Upper lobe of right lung (tissue), 1 donor: ENCODE measurements at places on chromosomes 5 and 9.

GRCh38 chr9:114394523-114395333 is 6.9 kb upstream of the AKNA start:
- peaks cover 45% of the 10 kb centered on the region for H3K4me1 ChIP-seq
- H3K4me3 ChIP-seq: no peak overlapping the region
- no peaks in the 10 kb centered on the region for H3K27me3 ChIP-seq
- H3K27ac ChIP-seq: peak overlapping the region; percentile 39

DNA sequence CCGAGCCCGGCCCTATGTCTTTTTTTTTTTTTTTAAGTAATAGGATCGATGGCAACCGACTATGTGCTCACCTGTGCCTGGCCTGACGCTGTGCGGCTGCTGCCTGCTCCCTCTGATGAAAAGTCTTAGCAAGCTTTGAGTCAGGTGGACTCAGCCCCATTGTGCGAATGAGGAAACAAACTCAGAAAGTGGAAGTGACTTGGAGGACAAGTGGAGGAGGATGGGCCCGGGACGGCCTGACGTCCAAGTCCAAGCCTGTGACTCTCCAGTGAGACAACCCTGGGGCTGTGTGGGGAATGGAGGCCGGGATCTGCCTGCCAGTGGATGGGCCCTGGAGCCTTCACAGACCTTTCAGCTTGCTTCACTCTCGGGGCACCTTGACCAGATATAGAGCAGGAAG is 57.9 kb downstream of the EXD3 start:
- no peaks in the 10 kb centered on the region for H3K4me1 ChIP-seq
- H3K4me3 ChIP-seq: no peak overlapping the region
- H3K36me3 ChIP-seq: no peaks in the 10 kb centered on the region

DNA sequence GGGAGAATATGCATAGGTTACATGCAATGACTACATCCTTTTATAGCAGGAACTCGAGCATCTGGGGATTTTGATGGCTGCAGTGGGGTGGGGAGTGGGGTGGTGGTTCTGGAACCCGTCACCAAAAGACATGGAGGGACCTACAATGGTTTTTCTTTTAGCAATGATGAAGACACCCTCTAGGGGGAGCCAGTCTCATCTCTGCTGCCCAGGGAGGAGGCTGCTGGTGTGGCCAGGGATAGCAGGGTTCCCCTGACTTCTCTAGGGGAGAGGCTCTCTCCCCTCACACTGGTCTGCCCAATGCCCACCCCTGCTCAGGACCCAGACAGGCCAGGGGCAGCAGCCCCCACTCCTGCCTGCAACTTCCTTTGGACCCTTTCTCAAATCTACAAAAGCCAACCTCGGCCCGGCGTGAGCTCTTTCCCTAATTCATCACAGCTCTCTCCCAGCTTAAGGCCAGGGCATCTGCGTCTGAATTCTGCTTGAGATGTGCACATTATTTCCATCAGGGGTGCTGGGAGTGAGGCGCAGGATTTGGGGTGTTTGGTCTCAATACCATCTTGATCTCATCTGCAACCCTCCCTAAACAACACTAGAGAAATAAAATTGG is 73.6 kb upstream of the RETREG1 start:
- H3K27ac ChIP-seq: no peak overlapping the region
- H3K36me3 ChIP-seq: peaks cover 70% of the 10 kb centered on the region
- no peak overlapping the region for H3K4me3 ChIP-seq
- H3K27me3 ChIP-seq: no peaks in the 10 kb centered on the region
- no peak for DNase-seq
- no peaks in the 10 kb centered on the region for H3K4me1 ChIP-seq

DNA sequence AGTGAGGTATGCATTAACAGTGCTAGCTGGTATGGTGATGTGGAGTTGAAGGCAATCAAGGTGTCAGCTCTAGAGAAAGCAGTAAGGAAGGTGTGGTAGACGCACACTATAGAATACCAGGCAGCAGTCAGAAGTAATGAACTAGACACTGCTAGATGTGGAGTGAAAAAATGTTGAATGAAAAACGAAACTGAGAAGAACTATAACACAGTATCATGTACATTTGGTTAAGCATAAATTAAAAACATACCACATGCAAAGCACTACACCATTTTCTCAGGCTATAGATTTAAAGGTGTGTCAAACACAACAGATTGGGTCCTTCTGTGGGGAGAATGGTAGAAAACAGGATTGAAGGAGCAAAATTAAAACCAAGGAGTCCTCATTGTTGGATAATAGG is 15.4 kb downstream of the ZNF622 start:
- H3K4me1 ChIP-seq: peaks cover 4% of the 10 kb centered on the region
- no peak overlapping the region for H3K4me3 ChIP-seq
- H3K27ac ChIP-seq: no peak overlapping the region
- H3K36me3 ChIP-seq: peaks cover 57% of the 10 kb centered on the region
- no peaks in the 10 kb centered on the region for H3K27me3 ChIP-seq
- DNase-seq: no peak

GRCh38 chr9:89723469-89724100 is 118.8 kb downstream of the GADD45G start:
- H3K27me3 ChIP-seq: no peaks in the 10 kb centered on the region
- DNase-seq: no peak
- peaks cover 3% of the 10 kb centered on the region for H3K4me1 ChIP-seq
- H3K4me3 ChIP-seq: no peak overlapping the region

GRCh38 chr9:91758491-91758981 is 191.5 kb downstream of the ROR2 start:
- no peaks in the 10 kb centered on the region for H3K27me3 ChIP-seq
- no peak overlapping the region for H3K27ac ChIP-seq
- H3K36me3 ChIP-seq: no peaks in the 10 kb centered on the region
- no peak for DNase-seq
- no peak overlapping the region for H3K4me3 ChIP-seq

DNA sequence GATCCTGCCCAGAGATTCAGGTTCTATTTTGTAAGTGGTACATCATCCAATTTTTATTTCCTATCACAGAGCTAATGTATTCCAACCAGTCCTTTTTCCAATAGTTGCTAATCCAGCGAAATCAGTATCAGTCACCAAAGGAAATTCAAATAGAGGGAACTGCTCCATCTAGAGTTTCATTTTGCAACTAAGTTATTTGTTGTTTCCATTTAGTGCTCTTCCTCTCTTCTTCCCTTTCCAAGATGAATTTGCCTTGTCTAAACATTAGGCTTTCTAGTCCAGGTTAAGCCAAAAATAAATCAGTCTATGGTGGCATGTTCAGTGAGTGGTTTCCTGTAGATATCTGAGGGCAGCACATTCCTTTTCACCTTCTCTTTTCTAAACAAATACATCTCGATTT is 79.8 kb upstream of the SPATA31D4 start:
- no peaks in the 10 kb centered on the region for H3K4me1 ChIP-seq
- no peak for DNase-seq
- H3K4me3 ChIP-seq: no peak overlapping the region
- no peaks in the 10 kb centered on the region for H3K36me3 ChIP-seq
- H3K27ac ChIP-seq: no peak overlapping the region
- H3K27me3 ChIP-seq: no peaks in the 10 kb centered on the region

GRCh38 chr5:54651482-54652076 is 134.0 kb downstream of the SNX18 start:
- no peaks in the 10 kb centered on the region for H3K36me3 ChIP-seq
- H3K27ac ChIP-seq: no peak overlapping the region
- H3K4me1 ChIP-seq: peaks cover 22% of the 10 kb centered on the region
- DNase-seq: peak; percentile 85
- no peaks in the 10 kb centered on the region for H3K27me3 ChIP-seq

- no peak overlapping the region for H3K4me3 ChIP-seq
- no peaks in the 10 kb centered on the region for H3K4me1 ChIP-seq
These were observed 21.8 kb upstream of the TMEM252 start for GRCh38 chr9:68562461-68562860.

- no peaks in the 10 kb centered on the region for H3K4me1 ChIP-seq
- no peak overlapping the region for H3K27ac ChIP-seq
- no peak overlapping the region for H3K4me3 ChIP-seq
- H3K36me3 ChIP-seq: no peaks in the 10 kb centered on the region
These were observed 38.1 kb upstream of the ISL1 start for GRCh38 chr5:51345106-51345505.

DNA sequence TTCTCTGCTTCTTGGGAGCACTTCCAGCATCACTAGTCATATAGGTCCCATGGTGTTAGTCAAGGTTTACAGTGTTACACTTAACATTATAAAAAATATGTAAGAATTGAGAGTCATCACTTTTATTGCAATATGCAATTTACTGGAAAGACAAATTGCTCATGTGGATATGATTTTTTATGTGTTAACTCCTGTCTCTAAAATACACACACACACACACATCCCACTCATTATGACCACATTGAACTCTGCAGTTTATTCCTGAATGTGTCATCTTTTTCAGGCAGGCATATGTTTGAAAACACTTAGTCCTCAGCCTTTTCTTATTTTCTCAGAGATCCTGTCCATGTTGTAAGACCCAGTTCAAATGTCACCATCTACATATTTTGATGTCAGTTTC is 148.5 kb upstream of the MRPS30 start:
- H3K27ac ChIP-seq: no peak overlapping the region
- no peaks in the 10 kb centered on the region for H3K36me3 ChIP-seq
- DNase-seq: no peak
- no peaks in the 10 kb centered on the region for H3K4me1 ChIP-seq
- H3K27me3 ChIP-seq: no peaks in the 10 kb centered on the region

GRCh38 chr5:141528291-141528984 is 39.6 kb downstream of the PCDHGC5 start:
- H3K4me3 ChIP-seq: no peak overlapping the region
- peaks cover 41% of the 10 kb centered on the region for H3K4me1 ChIP-seq
- no peaks in the 10 kb centered on the region for H3K27me3 ChIP-seq
- peaks cover 75% of the 10 kb centered on the region for H3K36me3 ChIP-seq

GRCh38 chr9:135198144-135198543 is 110.7 kb downstream of the OLFM1 start:
- H3K36me3 ChIP-seq: no peaks in the 10 kb centered on the region
- H3K4me1 ChIP-seq: no peaks in the 10 kb centered on the region
- no peak overlapping the region for H3K27ac ChIP-seq
- DNase-seq: no peak
- H3K27me3 ChIP-seq: peaks cover 39% of the 10 kb centered on the region
- H3K4me3 ChIP-seq: no peak overlapping the region

GRCh38 chr9:132414731-132415130 is 4.7 kb downstream of the CFAP77 start:
- H3K4me1 ChIP-seq: peaks cover 19% of the 10 kb centered on the region
- no peak overlapping the region for H3K4me3 ChIP-seq
- H3K27ac ChIP-seq: no peak overlapping the region
- H3K36me3 ChIP-seq: no peaks in the 10 kb centered on the region

DNA sequence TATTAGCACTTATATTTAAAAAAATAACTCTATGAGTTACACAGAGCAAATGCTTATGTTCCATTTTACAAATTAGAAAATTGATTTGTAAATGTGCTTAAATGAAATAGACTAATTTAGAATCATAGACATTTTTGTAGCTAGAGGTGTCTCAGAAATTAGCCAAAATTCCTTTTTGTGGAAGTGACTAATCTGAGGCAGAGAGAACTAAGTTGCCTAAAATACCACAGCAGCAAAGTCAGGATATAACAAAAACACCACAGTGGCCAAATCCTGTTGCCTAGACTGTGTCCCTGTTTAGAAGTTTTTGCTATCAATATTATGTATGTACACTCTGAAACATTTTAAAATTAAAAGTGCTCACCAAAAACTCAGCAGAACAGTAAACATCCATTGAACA is 18.7 kb downstream of the ADAMTSL1 start:
- no peak for DNase-seq
- no peaks in the 10 kb centered on the region for H3K27me3 ChIP-seq
- H3K27ac ChIP-seq: no peak overlapping the region
- no peaks in the 10 kb centered on the region for H3K4me1 ChIP-seq
- H3K4me3 ChIP-seq: no peak overlapping the region

DNA sequence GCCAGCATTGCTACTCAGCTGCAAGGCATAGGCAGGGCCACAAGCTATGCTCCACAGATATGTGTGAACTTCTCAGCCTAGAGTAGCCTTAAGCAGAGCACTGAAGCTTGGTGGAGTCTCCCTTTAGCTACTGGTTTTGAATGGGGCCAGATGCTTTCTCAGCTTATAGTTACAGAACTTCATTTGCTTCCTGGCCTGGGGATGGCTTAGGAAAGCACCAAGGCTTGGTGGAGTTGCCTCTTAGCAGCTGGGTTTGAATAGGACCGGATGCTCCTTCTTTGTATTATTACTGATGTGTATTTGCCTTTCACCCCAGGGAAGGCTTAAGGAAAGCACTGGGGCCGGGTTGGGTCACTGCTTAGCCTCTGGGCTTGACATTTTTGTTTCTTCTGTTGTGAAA is 497.8 kb upstream of the SEMA6A start:
- no peaks in the 10 kb centered on the region for H3K27me3 ChIP-seq
- no peak overlapping the region for H3K27ac ChIP-seq
- no peaks in the 10 kb centered on the region for H3K36me3 ChIP-seq
- H3K4me1 ChIP-seq: no peaks in the 10 kb centered on the region
